Cardiac septum (tissue), 1 donor: ENCODE measurements at places on chromosomes 12 and 14. TPM values are rescaled to one million over a fixed set of nuclear protein-coding genes. Genes with fewer than 3 reads are reported as not detected.

GRCh38 chr12:104439137-104439536, 17.6 kb upstream of the CHST11 start:
- no peak for DNase-seq

DNA sequence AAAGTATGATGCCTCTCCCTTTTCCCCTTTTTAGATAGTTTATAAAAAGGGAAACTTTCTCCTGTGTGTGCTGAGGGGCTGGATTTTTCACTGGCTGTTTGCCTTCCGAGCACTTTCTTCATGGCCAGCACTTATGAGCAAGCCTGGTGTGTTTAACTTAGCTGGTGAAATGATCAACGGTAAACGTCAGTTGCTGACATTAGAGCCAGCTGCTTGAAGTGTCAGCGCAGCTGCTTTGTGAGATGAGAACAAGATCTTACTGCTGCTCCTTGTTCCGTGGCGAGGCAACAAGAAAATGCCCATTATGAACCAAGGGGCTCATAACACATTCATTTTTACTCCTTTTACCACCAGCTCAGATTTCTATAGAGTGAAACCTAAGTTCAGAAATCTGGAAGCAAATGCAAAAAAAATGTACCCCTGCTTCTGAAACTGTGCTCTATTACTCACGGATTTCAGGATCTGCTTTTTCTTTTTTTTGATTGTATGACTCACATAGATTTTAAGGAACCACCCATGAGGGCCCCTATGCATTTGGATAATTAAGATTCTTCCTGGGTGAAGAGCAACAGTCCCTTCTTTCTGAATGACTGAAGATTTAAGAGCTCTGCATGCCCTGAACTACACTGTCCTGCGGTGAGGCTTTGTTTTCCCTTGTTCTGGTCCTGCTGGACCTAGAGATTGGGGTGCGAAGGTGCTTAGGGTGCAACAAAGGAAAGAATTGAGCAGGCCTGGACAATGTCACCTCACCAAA, 74.3 kb upstream of the CPM start:
- DNase-seq, result no peak

DNA sequence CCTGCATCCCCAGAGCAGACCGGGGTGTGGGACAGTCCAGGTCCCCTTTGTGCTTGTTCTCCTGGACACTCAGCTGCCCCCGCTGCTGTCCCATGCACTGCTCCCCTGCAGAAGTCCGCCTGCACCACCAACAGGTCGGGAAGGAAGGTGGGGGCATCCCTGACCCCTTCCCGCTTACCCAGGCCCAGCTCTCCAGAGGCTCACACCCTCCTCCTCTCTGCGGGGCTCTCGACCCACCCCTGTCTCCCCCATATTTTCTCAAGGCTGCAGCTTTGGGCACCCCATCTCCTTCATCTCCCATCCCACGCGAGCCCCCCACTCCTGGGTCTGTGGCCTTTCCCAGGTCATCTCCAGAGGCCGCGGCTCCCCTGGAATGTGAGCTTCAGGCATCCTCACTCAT, 9.4 kb downstream of the ZBTB42 start:
- no peak for DNase-seq

DNA sequence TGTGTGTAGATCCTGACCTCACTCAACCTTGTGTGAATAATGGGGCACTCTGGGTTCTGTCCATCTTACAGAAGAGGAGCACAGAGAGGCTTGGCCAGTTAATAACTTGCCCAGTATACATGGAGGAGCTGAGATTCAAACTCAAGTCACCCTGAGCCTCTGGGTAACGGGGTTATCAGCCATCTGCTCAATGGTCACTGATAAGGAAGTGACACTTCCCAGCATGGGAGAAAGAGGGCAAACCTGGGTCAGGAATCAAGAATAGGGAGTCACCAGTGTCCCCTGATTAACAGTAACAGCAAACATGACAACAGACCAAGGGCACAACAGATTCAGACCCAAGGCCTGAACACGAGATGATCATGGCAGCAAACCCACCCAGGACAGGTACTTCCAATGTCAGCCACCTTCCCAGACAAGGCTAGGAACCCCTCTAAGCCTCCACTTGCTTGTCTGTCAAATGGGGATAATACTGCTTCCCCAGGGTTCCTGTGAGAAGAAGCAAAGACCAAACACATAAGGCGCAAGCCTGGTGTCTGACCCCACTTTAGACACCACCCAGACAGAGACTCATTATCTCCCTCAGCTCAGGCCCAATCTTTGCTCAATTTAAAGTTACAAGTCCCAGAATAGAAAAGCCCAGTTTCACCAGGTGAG, 3.6 kb downstream of the CCDC85C start:
- no peak for DNase-seq

- no peak for DNase-seq
These were observed 53.6 kb upstream of the ZFP36L1 start for GRCh38 chr14:68846466-68846865.

DNA sequence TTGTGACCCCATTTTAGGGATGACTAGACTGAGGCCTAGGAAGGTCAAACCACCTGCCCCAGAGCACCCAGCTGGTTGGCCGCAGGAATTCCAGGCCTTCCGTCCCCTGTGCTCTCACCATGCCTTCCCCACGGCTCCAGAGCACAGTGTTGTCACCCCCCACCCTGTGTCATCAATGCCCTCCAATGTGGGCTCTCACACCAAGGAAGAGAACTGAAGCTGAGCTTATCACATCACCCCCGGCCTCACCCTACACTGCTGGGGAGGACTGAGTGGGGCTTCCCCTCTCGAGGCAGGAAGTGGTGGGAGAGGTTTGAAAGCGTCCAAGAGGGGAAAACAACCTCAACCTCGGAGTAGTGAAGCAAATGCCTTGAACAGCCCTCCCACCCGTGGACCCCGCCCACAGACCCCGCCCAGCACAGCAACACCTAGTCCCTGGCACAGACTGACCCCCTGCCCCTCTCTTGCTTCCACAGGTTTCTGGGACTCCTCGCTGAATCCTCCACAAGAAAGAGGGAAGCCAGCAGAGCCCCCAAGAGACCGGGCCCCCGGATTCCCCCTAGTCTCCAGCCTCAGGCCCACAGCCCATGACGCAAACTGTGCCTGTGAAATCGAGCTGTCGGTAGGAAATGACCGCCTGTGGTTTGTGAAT, 97.2 kb downstream of the LGMN start:
- no peak for DNase-seq

- no peak for DNase-seq
These were observed 100.2 kb upstream of the PRICKLE1 start for GRCh38 chr12:42689699-42690098.

DNA sequence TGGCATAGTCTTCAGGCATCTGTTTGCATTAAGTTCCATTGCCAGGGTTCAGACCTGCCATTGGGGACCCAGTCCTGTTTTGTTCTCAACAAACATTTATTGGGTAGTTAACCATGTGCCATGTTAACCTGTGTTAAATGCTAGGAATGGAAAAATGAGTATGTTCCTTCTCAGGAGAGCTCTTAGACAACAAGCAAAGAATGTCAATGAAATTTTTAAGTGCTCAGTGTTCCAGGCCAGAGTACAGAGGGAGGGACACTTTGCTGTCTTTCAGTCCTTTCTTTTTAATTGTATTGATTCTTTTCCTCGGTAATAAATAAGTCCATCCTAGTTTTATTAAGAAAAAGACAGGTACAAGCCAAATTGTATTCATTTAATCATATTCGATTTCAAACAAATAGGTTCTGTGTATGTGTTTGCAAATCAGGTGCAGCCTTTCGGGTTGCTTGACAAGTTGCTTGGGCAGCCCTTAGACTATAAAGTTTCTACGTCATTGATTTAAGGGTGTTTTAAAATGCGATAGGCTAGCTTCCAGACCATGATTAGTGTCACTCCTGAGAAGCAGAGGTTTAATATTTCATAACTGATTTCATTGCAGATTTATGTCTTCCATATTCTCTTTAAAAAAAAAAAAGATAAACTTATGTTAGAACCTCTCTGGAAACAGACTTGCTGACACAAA, 123.1 kb downstream of the DERA start:
- no peak for DNase-seq

DNA sequence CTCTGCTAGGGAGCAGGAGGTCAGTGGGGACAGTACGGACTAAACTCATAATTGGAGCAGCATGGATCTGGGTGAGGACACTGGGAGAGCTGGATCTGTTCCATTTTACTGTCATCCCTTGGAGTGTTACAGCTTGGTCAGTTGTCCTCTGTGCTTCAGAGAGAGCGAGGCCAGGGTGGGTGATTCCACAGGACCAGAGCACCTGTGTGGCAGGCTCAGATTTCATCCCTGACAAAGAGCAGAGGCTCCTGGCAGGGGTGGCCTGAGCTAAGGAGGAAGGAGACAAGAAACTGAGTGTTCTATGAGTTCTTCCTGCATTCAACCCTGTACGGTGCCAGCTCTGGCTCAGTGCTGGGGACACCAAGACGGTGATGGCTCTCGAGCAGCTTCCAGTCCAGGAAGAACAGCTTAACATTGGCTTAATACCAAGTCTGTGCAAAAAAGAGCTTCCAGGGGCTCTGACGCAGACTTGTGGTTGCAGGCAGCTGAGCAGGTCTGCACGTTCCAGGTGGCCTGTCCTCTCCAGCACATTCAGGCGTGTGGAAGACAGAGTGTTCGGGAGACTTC, 8.4 kb upstream of the PGF start:
- no peak for DNase-seq

GRCh38 chr12:81294325-81295190, 216.7 kb downstream of the ACSS3 start:
- DNase-seq, result no peak

DNA sequence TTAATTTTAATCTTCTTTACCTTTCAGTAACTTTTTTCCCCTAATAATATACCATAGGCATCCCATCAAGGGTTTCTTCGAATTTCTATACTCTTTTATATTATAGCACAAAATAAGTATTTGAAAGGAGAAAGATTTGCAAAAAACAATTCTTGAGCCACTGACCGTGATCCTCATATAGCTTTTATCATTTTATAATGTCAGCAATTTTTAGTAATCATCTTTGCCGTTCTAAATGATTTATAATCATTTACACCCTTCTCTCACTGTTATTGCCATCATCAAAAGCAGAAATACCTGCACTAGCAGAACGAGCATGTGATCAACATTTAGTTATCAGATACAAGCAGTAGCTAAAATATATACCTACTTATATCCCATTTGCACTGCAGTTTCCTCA, 16.9 kb downstream of the PTPRQ start:
- DNase-seq, result no peak

DNA sequence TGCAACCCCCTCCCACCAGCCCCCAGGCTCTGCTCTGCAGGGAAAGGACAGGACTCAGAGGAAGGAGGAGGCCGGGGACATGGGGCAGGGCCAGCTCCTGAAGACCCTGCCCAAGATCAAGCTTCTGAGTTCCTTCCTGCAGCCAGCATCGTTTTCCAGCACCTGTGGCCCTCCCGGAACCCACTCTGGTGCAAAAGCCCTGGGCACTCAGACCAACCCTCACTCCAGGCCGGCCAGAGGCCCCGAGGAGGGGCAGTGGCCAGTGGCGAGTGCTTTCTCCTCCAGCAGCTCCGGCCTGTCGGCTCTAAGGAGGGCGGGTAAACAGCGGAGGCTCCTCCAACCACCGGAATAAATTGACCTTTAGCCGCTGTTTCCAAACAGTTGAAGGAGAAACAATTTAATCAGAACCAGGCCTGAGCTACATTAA, 10.8 kb downstream of the TMEM179 start:
- DNase-seq, result no peak

OR4E2 gene
- total RNA-seq, result not detected

DNA sequence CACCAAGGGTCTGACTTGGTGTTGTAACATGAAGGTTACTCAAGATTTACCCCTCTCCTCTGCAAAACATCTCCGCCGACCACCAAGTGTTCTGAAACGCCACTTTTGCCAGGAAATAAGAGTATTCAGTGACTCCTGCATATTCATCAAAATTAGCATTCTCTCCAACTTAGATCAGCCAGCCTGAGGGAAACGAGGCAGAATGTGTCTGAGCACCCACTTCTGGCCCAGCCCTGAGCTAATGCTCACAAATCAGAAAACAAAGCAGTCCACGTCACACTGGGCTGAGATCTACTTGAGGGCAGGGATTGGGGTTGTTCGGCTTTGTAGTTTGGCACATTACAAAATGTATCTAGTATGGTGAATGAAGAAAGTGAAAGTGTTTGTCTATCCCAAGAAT, 64.3 kb downstream of the TBX5 start:
- DNase-seq, result no peak

- no peak for DNase-seq
These were observed 20.2 kb upstream of the CCDC60 start for GRCh38 chr12:119314290-119314689.

DNA sequence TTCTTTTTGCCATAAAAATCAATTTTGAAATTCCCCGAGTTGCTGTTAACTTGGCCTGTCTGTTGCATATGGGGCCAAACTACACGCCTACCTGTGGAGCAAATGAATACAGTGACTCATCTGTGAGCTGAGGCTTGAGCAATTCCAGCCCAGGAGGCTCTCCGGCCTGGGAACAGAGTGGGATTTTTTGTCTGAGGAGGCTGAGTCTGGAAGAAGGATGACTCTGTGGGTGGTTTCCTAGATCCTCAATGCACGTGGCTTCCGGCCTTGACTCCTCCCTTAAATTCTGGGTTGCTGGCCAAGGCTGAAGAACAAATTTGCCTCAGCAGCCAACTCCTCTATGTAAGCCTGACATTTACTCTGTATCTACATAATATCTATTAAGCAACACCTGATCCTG, 124.1 kb downstream of the SSPN start:
- no peak for DNase-seq

- no peak for DNase-seq
These were observed 10.8 kb upstream of the OR11G2 start for GRCh38 chr14:20179880-20180279.

DNA sequence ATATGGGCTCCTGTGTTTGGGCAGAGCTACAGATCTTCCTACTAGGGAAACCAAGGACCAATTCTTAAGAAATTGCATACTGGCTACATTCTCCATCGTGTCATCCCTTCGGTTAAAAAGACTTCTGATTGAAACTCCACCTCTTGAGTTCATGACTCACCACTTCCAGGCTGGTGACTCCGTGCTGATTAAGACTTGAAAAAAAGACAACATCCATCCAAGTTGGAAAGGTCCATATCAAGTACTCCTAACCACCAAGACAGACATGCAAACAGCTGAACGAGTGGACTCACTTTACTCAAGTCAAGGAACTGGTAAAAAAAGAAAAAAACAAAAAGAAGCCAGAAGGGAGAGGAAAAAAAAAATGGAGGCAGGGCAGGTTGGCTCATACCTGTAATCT, 63.4 kb downstream of the APOBEC1 start:
- no peak for DNase-seq

TAS2R9 gene
- not detected for total RNA-seq

TSPAN11 gene
- 1.9 TPM for total RNA-seq

- DNase-seq, result no peak
These were observed 18.9 kb upstream of the CARMIL3 start for GRCh38 chr14:24032727-24033418.

GRCh38 chr14:55537782-55538181, 42.2 kb upstream of the KTN1 start:
- DNase-seq, result no peak

- DNase-seq, result no peak
These were observed 8.1 kb downstream of the RFLNA start for GRCh38 chr12:124302807-124303578.

GRCh38 chr12:92747151-92747550, 44.4 kb downstream of the PLEKHG7 start:
- DNase-seq, result no peak
